Right atrium auricular region (tissue), 2 donors: ENCODE measurements at places on chromosomes 2 and 18. TPM values are rescaled to one million over a fixed set of nuclear protein-coding genes. Genes with fewer than 3 reads are reported as not detected.

DNA sequence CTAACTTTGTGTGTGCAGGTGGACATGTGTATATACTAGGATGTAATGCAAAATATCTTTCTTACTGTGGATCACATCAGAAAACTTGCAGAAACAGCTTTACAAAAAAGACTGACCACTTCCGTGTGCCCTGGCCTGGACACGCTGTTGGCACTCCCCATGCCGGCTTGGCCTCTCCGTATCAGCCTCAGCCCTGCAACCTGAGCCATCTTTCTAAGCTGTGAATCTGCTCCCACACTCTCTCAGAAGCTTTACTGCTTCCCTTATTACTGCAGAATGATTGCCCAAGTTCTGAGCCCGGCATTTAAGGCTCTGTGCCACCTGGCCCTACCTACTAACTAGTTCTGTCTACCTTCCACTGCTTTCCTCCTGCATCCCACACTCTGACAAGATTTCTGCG is 37.8 kb downstream of the MYO7B start:
- DNase-seq = no peak

DNA sequence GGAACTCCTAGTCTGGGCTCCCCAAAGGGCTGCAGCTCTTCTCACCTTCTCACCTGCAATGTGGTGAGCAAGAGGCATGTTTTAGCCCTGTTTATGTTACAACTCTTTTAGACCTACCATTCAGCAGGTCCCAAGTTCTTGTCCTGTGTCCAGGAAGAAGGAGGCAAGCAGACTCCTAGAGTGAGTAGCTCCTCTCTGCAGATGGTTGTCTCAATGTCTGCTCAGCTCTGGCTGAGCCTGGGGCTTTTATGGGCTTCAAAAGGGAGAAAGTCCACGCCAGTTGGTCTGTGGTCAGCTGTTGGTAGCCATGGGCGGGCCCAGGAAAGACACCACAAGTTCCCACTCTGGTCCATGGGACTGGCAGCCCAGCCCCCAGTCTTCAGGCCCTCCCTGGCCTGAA is 148.1 kb upstream of the HS6ST1 start:
- DNase-seq = peak; percentile 23

DNA sequence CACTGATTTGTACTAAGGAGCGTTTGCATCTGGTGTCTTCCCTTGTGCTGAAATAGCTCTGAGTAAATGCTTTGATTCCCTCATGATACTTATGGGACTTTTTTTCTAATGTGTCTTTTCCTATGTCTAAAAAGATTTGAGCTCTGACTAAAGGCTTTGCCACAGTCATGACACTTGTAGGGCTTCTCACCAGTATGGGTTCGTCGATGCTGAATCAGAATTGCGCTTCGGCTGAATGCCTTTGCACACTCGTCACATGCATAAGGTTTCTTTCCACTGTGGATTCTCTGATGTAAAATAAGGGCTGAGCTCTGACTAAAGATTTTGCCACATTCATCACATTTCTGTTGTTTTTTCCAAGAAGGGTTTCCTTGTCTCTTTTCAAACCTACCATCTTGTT is 8.0 kb downstream of the ZNF396 start:
- DNase-seq = no peak

DNA sequence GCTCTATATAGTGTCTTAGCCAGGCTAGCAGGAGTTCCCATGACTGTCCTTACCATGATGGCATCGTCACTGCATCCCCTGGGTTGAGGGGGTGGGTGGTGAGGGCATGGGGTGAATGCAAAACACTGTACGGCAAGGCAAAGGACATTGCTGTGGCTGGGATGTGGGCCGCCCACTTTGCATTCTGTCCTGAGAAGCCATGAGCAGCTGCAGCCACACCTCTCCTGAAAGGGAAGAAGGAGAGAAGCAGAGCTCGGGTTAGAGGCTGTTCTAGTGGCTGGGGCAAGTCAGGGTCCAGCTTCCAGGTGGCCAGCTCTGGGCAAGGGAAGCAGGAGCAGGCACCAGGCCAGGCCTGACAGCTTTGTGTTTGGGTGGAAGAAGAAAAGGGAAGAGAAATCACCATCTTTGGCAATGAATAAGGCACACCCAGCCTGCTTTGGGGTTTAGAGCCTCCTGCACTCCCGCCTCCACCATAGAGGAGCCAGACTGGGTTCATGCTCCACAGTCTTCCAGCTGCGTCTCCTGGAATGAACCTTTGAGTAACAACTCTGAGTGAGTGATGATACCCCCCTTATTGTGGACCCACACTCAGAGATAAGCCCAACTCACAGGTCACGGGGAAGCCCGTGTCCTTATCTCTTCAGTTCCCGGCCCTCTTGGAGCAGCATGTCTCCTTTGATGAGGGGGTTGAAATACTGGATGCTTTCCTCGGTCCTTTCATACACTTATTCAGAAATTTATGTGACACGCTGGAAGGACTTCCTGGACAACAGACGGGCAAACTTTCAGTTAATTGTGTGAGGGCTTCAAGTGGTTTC is 63.4 kb downstream of the INPP4A start:
- DNase-seq = peak; percentile 72

GRCh38 chr2:100992262-100992661 is 9.8 kb upstream of the RPL31 start:
- no peak for DNase-seq

DNA sequence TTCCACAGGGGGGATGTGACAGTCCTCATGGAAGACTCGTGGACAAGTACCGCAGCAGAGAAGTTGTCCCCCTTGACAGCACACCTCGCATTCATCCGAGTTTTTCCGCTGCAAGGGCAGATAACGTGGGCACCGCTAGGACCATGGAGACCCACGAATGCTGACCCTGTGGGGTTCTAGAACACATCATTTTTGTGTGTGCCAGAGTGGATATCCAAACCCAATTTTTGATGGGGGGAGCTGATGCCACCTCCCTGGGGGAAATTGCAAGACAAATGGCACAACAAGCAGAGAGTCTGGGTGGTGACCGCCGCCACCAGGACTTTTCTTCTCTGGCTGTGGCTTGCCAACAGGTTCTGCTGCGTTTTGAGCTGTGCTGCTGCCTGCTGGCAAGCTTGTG is 46.9 kb downstream of the SP110 start:
- DNase-seq = no peak

GRCh38 chr18:33854827-33855139 is 276.8 kb downstream of the ASXL3 start:
- DNase-seq = no peak

- no peak for DNase-seq
These were observed 80.9 kb downstream of the SMC6 start for GRCh38 chr2:17672583-17673317.

- no peak for DNase-seq
These were observed 103.3 kb downstream of the MDH1 start for GRCh38 chr2:63692002-63692606.

GRCh38 chr2:29482867-29483266 is 367.7 kb downstream of the CLIP4 start:
- DNase-seq = no peak

DNA sequence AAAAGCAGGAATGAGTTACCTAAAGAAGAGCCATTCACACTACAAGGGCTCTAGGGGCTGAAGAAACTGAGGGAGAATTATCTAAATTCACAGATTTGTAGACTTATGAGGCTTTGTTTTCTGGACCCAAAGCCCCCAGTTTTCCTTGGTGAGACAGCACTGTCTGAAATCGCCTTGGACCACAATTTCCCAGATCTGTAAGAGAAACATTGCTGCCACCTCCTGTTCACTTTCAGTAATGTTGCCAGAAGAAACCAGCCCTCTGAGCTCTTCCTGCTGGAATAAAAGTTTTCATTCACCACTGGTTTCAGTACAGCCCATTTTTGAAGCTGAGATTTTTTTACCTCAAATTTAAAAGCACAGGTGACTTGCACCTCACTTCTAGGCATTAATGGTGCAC is 169.2 kb downstream of the CDH20 start:
- no peak for DNase-seq

GRCh38 chr2:48600204-48600813 is 17.3 kb upstream of the GTF2A1L start:
- DNase-seq = no peak

DNA sequence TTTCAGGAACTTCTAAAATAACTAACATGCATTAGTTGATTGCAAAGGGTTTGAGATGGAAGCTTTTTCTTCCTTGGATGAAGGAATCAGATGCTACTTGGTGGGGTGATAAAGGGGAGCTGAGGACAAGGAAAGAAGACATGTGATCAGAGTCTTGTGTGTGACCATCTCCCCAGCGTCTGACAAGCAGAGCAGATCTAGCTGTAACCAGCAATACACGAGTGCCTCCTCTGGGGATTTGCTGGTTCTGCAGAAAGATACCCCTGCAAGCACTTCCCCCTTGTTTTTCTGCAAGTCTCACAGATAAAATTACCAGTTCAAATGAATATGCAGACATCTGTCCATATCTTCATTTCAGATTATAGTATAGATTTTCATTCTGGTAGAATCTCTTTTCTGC is 2.7 kb downstream of the CDH7 start:
- DNase-seq = no peak

DNA sequence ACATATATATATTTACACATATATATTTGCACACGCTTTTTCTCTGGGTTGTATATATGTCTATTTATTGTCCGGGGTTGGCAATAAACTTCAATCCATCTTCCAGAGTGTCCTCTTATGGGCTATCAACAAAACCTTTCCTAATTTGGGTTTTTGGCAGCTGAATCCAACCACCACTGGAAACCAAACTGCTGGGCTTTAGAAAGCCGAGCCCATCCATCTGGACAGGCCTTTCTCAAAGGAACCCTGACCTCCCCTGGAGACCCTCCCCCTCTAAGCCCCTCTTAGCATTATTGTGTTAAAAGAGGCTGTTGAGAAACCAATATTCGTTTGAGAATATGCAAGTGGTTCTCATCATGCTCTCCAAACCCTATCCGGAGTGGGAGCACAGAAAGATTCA is 153.6 kb downstream of the NRP2 start:
- no peak for DNase-seq

DNA sequence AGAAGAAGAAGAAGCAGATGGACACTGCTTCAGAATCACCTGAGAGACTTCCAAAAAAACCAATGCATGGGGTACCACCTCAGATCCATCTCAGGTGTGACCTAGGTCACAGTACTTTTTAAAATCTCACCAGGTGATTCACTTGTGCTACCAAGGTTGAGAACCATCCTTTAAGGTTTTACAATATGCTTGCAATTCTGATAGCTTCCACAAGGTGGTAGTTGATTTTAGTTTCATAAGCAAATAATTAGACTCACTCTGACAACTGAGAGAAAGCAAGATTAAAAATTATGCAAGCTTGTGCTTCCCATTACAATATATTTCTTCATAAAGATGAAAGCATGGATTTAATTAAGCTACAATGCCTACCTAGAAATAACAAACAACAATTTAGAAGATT is 355.1 kb downstream of the EN1 start:
- DNase-seq = no peak

- DNase-seq = no peak
These were observed 143.3 kb upstream of the ZEB2 start for GRCh38 chr2:144663207-144663606.

DNA sequence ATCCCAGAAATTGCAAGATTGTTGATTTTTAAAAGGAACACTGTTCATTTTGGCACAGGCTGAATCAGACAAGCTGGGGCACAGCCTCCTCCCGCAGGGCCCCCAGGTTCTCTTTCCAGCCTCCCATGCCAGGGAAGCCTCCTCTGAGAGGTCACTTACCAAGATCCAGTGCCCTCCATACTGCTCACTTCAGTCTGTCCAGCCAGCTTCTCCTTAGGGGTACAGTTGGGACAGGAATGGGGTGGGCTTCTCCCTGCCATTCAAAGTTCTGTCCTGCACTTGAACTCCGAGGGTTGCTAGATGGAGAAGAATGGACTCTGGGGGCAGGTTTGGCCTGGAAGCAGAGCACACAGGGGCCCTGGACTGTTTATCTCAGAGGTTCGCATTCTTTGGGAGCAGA is 7.5 kb upstream of the CYP26B1 start:
- no peak for DNase-seq

- no peak for DNase-seq
These were observed 280.9 kb upstream of the TCF4 start for GRCh38 chr18:55868909-55869308.

- no peak for DNase-seq
These were observed 956.2 kb upstream of the LRATD1 start for GRCh38 chr2:13676269-13676668.

DNA sequence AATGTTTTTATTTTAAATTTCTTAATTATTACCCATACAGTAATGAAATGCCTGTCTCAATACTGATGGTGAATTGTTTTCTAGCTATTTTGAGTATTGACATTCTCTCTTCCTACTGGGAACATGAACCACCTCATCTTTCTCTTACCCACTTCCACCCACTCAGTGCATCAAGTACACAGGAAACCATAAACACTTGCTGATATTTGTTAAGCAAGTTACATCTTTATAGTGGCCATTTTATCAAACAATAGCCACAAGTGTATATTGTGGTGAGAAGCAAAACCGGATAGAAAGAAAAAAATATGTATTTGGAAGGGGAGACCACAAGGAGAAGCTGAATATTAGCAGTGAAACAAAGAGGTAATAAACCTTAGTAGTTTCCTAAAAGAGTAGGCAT is 368.1 kb upstream of the HNRNPA3 start:
- no peak for DNase-seq

- DNase-seq = no peak
These were observed 252.2 kb upstream of the KCNJ3 start for GRCh38 chr2:154446324-154446723.

DNA sequence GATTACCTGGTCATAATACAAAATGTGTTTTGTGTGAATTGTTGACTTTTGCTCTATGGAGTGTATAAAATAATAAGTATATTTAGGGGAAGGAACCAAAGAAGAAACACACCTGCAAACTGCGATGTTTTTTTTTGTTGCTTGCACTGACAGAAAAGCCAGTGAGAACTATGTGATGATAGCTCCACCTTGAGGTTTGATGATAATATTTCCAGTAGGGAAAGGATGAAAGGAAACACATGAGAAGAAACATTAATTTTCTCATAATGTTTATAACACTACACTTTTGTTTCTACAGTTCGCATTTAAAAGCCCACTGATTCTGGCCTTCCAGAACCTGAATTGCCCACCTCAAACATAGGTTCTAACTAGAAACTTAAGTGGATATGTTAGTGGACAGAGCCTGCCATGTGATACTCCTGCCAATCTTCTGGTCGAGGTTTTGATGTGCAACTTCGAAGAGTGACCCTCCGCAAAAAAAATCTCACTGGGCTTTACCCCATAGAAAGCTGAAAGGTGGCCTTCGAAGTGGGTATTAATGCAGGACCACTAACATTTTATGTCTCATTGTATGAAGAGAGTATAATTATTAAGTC is 476.4 kb upstream of the SPHKAP start:
- DNase-seq = no peak

- no peak for DNase-seq
These were observed 368.2 kb downstream of the CDH2 start for GRCh38 chr18:27808683-27809082.

GRCh38 chr2:46913471-46914381 is 1.9 kb downstream of the MCFD2 start:
- DNase-seq = peak; percentile 75

- DNase-seq = no peak
These were observed 61.9 kb upstream of the ALK start for GRCh38 chr2:29983308-29983707.

The IL36G gene
- not detected for total RNA-seq

The SATB2 gene
- total RNA-seq = 1.2 TPM

The SP140L gene
- total RNA-seq = 3.0 TPM

The STRN gene
- total RNA-seq = 29.2 TPM

The BAZ2B gene
- total RNA-seq = 47.1 TPM

The LONRF2 gene
- total RNA-seq = 18.9 TPM

The PLGLB2 gene
- total RNA-seq = 1.2 TPM

The RIT2 gene
- total RNA-seq = not detected

The TSN gene
- 22.4 TPM for total RNA-seq

The AQP12A gene
- not detected for total RNA-seq

The TWIST2 gene
- 26.1 TPM for total RNA-seq

The SPEG gene
- total RNA-seq = 90.8 TPM

The ZEB2 gene
- 76.1 TPM for total RNA-seq

The GKN2 gene
- not detected for total RNA-seq

The GTF2A1L gene
- 5.1 TPM for total RNA-seq
